ENCODE measurements at places on chromosomes 1 and 21.

DNA sequence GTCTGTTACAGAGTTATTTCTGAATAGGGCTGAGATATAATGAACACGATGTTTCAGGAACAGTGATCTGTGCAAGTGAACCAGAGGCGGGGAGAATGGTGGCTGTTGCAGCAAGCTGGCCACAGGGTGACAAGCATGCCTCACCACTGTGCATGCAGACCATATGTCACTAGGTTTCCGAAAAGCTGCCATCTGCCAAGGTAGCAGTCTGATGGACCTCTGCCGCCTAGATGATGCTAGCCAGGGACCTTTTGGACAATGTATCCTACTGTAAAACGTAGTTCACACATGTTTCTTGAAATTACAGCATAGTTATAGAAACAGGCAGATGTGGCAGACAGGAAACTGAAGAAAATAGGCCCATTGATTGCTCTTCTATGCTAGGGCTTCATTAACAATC lies 204.2 kb upstream of the RRP15 start:
- DNase-seq = no peak

- no peak for DNase-seq
These were observed 44.9 kb downstream of the CAPN9 start for GRCh38 chr1:230791986-230792564.

- DNase-seq = no peak
These were observed 174.8 kb downstream of the TOMM20 start for GRCh38 chr1:234953655-234954405.

DNA sequence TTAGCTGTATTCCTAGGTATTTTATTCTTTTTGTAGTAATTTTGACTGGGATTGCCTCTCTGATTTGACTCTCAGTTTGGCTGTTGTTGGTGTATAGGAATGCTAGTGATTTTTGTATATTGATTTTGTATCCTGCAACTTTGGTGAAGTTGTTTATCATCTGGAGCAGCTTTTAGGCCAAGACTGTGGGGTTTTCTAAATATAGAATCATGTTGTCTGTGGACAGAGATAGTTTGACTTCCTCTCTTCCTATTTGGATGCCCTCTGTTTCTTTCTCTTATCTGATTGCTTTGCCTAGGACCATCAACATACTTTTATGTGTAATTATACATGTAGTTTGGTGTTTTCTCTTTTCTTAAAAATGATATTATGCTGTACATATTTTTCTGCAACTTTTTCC lies 27.2 kb downstream of the CD46 start:
- no peak for DNase-seq

GRCh38 chr1:41537251-41537650 lies 52.8 kb upstream of the EDN2 start:
- DNase-seq = no peak

DNA sequence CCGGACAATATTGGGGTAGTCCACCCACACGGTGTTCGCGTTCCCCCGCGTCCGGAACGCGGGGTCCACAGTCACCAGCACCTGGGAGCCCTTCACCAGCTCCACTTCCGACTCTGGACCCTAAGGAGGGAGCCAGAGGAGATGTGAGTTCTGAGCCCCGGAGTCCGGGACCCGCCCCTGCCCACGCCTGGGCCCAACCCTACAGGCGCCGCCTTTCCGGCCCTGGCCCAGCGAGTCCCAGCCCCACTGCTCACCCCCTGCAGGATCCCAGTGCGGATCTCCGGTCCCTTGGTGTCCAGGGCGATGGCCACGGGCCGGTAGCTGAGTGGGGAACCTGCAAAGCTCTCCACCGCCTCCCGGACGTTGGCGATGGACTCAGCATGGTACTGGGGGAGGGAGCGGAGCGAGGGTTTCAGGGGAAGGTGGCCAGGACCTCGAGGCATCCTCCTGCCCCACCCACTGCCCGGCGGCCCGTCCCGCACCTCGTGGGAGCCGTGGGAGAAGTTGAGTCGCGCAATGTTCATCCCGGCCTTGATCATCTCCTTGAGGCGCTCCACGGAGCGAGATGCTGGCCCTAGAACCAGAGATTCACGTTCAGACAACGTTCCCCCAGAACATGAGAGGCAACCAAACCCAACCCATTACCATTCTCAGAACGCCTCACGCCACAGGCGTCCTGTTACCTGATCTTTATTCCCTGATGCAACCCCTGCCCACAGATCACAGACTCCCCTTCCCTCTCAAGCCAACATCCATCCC lies 5.9 kb downstream of the PKLR start:
- DNase-seq = no peak

- no peak for DNase-seq
These were observed 277.0 kb upstream of the BRINP3 start for GRCh38 chr1:190754666-190755065.

DNA sequence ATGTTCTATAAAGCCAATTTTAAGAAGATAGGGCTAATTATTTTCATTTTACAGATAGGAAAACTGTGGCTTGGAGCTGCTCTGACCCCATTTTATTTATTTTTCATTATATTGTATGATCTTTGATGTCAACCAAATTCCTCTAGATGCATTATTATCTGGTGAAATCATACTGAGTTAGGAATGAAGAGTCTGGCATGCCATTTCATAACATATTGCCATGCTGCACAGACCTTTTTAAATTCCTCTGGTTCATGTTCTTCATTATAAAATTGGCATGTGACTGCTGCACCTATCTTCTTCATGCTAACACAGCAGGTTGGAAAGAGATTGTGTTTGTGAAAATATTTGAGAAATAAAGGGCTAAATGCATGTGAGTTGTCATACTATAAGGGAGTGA lies 12.7 kb downstream of the PRRX1 start:
- no peak for DNase-seq

DNA sequence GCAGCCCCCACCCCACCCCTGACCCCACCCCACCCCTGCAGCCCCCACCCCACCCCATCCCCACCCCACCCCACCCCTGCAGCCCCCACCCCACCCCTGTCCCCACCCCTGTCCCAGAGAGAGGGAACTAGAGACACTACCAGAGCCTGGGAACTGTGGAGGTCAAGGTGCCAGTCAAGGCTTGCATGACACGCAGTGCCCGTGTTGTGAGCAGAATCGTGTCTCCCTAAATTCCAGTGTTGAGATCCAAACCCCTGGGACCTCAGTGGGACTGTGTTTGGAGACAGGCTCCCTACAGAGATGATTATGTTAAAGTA lies 18.4 kb upstream of the SUMO3 start:
- no peak for DNase-seq

- DNase-seq = no peak
These were observed 9.0 kb downstream of the MYOM3 start for GRCh38 chr1:24102961-24103360.

GRCh38 chr1:198776602-198777029 lies 137.8 kb downstream of the PTPRC start:
- no peak for DNase-seq

DNA sequence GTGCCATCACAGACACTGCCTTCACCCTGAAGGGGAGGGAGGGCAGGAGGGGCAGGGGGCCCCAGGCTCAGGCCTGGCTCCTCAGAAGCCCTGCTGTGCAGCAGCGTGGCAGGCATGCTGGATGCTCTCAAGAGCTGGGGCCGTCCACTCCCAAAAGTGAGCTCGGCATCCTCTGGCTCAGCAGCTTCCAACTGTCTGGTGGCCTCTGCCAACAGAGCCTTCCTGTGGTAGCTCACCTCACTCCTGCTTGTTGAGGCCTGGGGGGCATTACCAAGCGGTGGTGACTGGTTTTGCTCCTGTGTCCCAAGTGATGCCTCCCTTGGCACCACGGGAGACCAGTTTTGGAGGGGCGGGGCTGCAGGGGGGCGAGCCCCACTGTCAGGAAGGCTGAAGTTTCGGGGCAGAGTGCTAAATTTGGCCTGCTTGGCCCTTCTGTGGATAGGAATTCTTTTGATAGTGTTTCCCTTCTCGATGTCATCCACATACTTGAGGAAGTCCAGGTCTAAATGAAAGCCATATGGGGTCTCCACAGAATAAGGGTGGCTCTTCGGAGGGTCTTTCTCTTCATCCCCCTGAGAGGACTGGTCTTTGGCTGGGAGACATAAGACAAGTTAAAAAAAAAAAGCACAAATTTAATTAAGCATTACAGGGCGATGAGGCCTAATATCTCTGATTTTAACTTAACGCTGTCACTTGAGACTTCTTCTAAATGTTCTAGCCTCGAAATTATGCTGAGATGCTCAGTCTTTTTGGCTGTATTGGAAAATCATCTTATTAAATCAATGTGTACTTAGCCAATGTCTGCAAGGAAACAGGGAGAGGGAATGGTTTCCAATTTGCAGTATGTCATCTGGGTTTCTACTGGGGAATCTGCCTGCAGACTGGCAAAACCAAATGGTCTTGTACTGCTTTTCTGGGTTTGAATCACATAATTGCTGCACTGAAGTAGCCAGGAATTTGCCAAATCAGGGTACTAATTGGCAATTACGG lies 44.4 kb downstream of the KANK4 start:
- no peak for DNase-seq

- no peak for DNase-seq
These were observed 20.4 kb upstream of the WARS2 start for GRCh38 chr1:119160866-119161265.

DNA sequence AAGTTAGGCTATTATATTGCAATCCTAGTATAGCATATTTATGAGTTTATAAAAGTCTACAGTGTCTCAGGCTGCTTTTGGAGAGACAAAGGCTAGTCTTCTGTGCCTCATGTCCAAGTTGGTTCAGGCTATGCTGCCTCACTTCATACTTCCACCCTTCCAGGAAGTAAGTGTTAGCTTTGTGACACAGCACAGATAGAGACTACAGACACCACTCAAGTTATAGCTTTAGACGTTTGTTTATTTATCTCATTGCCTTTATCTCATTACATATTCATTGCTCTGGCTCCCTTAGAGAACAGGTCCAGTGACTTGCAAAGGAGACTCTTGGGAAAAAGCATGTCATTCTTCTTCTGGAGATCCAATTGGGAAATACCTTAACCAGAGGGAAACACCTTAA lies 22.6 kb upstream of the GBP4 start:
- DNase-seq = no peak

DNA sequence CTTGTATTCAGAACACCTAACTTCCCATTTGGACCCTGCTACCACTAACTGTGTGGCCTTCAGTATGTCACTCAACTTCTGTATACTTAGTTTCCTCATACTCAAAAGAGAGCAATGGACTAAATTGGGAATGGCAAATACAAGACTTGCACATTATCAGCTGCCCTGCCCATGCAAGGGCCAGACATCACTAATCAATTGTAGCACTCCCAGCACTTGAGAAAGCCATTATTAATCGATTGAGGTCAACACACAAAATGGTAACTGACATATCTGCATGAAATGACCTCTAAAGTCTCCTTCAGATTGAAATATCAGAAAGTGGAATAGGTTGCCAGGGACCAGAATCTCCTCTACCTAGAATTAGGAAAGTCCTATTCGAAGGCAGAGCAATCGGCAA lies 59.2 kb downstream of the MT1HL1 start:
- no peak for DNase-seq

GRCh38 chr1:61241411-61241838 lies 159.1 kb downstream of the NFIA start:
- no peak for DNase-seq

DNA sequence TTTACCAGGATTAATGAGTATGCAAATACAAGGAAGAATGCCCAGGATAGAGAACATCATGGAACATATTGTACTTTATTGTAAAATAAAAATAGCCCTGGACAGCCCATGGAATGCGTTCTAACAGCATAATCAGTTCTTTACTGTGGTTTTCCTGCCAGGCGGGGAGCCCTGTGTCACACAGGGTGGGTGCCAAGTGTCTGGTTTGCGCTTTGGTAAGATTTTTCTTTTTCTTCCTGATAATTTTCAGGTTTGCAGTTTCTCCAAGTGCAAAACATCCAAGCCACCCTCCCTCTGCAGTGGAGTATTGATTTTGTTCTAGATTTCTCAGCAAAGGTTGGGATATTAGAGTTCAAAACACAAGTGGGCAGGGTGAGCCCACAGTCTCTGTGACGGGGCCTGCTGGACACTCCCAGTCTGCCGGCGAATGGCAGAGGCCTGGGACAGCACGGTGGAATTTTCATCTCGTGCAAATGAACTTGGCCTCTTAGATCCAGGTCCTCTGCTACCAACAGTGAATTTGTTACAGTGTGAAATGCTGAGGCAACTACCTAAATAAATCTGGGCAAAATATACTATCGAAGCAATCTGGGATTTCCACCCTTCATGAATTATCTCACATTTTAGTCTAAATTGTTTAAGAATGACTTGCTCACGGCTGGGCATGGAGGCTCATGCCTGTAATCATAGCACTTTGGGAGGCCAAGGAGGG lies 15.6 kb upstream of the KCNJ15 start:
- DNase-seq = no peak

DNA sequence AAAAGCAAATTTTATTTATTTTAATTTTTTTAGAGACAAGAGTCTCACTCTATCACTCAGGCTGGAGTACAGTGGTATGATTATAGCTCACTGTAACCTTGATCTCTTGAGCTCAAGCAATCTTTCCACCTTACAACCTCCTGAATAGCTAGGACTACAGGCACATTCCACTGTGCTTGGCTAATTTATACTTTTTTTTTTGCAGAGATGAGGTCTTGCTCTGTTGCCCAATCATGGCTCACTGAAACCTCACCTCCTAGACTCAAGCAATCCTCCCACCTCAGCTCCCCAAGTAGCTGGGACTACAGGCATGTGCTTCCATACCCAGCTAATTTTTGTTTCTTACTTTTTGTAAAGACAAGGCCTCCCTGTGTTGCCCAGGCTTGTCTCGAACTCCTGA lies 49.5 kb downstream of the DR1 start:
- DNase-seq = no peak

GRCh38 chr1:231522038-231522437 lies 6.4 kb upstream of the TSNAX start:
- no peak for DNase-seq

DNA sequence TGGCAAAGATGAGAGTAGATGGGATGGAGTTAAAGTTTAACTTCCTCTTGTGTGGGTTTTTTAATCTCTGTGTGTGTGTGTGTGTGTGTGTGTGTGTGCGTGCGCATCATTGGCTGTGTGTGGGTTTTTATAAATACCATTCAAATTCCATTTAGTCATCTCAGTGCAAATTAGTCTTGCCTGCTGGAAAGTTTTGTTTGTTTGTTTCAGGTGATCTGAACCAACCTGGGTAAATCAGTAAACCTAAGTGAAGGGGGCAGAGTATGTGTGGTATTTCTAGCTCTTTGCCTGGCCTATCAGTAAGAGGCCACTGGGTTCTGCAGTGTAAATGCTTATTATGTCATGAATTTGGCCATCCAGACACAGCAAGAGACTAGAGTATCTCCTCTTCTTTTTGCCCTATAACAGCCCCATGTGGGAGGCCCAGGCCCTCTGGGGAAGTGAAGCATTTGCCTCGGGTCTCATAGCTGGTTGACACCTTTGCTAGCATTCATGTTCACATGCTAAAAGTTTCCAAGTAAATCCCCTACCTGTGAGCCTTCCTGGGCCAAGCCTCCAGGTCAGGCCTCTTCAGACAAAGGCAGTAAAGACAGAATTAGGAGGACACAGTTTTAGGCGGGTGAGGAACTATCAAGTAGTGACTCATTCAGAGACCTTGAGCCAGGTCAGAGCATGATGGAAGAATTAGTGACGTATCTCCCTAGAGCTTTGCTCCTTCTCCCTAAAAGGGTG lies 14.7 kb downstream of the INTS3 start:
- no peak for DNase-seq

- no peak for DNase-seq
These were observed 50.4 kb downstream of the GLIS1 start for GRCh38 chr1:53688381-53689102.
